ENCODE measurements at places on chromosomes 16 and 17.

DNA sequence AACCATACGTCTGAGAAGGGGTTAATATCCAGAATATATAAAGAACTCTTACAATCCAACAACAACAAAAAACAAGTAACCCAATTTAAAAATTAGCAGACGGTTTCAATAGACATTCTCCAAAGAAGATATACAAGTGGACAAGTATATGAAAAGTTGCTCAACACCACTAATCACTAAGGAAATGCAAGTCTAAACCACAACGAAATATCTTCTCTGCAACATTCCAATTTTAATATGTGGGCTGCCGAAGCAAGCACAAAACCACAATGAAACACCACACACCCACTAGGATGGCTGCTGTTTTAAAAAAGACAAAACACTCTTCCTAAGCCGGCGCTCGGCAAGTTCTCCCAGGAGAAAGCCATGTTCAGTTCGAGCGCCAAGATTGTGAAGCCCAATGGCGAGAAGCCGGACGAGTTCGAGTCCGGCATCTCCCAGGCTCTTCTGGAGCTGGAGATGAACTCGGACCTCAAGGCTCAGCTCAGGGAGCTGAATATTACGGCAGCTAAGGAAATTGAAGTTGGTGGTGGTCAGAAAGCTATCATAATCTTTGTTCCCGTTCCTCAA is 5.9 kb upstream of the SLC13A2 start:
- no peak for ATAC-seq

DNA sequence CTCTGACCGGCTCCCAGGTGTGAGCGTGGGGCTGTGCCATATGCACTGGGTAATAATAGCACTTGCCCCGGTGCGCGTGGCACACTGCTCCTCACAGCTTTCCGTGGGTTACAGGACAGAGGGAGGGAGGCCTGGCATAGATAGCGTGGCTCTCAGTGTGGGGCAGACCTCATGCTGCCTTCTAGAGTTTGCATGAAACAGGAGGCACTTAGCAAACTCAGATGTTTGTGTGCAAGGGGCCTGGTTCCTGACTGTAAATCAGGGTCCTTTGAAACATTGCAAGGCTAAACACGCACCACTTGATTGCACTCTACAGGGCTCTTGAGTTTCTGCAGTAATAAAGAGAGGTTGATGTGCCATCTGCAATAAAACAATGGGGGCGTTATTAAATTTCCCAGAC is 101.7 kb downstream of the RPTOR start:
- ATAC-seq, result no peak

DNA sequence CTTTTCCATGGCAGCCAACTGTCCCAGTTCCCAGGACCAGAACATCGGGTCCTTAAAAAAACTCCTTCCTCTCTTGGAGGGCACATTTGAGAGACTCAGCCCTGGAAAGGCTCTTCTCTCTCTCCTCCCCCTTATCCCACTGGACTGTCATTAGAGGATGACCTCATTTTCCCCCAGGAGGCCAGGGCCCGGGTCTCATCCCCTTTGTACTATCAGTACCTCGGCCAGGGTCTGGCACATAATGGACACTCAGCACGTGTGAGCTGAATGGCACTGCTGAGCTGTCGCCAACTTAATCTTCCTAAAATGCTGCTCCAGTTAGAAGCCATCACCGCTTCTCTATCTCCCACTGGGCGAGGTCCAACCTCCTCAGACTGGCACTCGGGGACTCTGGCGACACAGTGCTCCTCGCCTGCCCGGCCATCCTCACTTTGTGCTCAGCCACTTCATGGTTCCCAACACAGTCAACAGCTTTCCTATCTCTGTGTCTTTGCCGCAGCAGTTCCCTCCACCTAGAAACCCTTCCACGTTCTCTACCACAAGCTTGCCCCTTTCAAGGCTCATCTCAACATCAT is 3.6 kb upstream of the RHBDL3 start:
- no peak for ATAC-seq

DNA sequence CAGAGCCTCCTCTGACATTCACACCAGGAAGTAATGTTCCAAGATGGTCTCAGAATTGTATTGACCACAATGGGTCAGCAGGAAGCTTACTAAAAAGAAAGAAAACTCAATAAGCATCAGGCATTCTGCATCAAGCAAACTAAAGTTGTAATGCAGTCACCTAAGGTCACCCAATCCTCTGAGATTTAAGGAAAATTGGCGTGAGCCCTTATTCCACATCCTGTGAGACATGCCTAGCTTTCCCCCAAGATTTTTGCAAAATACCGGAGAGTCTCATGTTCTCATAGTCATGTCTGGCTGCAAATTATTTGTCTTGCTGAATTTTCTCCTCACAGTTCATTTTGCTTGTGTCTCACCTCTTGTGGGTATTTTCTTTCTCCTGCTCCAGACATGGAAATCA is 417.1 kb upstream of the SOX9 start:
- ATAC-seq, result no peak

- no peak for ATAC-seq
Measured at GRCh38 chr17:2929881-2930533, 133.4 kb downstream of the OR1D5 start.

DNA sequence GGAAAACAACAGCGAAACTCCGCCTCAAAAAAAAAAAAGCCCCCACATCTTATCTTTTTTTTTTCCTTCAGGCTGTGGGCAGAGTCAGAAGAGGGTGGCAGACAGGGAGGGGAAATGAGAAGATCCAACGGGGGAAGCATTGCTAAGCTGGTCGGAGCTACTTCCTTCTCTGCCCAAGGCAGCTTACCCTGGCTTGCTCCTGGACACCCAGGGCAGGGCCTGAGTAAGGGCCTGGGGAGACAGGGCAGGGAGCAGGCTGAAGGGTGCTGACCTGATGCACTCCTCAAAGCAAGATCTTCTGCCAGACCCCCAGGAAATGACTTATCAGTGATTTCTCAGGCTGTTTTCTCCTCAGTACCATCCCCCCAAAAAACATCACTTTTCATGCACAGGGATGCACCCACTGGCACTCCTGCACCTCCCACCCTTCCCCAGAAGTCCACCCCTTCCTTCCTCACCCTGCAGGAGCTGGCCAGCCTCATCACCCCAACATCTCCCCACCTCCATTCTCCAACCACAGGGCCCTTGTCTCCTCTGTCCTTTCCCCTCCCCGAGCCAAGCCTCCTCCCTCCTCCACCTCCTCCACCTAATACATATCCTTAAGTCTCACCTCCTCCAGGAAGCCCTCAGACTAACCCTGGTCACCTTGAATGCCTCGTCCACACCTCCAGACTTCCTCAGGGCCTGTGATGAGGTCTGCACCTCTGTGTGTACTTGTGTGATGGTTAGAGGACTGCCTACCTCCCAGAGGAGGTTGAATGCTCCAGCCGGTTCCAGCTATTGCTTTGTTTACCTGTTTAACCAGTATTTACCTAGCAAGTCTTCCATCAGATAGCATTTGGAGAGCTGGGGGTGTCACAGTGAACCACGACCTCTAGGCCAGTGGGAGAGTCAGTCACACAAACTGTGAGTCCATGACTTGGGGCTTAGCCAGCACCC is 1.2 kb upstream of the HBA1 start:
- ATAC-seq, result no peak
